ENCODE measurements at places on chromosomes 1 and 21.

DNA sequence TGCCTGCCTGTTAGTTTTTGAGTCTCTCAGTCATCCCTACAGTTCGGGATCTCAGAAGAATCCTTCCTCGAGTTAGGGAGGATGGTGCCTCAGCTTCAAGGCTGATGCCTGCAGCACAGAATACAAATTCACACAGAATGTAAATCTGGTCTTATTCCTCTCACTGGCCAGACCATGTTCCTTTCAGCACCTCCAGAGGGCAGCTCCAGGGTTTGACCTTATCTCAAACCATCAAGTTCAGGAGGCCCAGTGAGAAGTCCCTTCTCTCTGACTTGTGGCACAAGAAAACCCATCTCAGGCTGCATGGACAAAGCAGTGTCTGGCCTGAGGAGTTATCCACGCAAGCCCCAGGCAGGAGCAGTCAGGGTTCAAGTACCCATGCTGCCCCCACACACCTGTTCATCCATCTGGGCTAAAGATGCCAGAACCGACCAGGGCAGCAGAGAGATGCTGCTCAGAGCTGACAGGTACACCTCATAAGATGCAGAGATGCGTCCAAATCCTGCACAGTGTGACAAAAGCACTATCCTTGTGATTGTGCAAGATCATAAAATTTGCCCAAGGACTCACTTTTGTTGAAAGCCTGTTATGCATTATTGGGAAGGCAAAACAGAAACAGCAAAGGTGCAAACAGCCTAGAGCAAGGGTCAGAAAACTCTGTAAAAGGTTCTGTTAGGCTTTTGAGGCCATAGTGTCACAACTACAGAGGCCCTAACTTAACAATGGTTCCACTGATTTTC, 49.8 kb downstream of the BCAR3 start:
- no peak for DNase-seq

GRCh38 chr1:24990779-24991641, 60.9 kb upstream of the RUNX3 start:
- DNase-seq: no peak

GRCh38 chr1:110144366-110144765, 5.9 kb upstream of the SLC6A17 start:
- DNase-seq: no peak

DNA sequence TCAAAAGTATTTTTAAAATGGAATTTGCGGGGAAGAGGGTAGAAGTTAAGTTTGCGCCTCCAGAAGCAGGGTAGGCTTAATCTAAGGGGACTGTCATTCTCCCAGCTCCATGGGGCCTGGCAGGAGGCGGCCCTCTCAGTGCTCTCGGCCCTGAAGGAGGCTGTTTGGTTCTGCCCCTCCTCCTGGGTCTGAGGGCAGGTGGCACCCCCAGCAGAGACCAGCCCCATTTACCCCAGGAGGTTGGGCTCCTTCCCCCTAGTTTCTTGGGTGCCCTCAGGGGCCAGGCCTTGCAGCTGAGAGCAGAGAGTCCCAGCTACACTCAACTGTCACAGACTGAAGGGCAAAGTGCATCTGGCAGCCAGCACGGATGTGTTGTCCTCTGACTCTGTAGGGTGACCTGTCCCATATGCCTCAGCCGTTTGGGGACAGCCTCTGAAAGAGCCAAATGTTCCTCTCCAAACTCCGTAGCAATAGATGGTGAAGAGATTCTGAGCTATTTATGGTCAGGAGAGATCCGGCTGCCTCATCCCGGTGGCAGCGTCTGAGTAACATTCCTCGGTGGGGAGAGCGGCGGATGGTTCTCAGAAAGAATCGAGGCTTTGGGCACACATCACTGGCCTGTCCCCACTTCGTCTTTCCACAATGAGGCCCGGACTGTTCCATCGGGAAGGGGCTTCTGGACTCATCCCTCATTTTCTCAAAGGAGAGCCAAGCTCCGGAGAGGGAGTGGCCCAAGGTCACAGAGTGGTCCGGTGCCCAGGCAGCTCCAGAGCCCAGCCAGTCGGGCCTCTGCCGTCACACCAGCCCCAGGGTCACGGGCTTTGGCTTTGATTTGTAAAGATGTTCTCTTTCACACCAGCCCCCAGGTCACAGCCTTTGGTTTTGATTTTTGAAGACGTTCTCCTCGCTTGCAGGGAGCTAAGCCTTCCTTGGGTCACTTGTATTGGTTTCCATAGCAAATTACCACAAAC, 424.2 kb upstream of the VAMP3 start:
- no peak for DNase-seq

- DNase-seq: no peak
Observed at GRCh38 chr1:7012461-7012924, 227.2 kb downstream of the CAMTA1 start.

DNA sequence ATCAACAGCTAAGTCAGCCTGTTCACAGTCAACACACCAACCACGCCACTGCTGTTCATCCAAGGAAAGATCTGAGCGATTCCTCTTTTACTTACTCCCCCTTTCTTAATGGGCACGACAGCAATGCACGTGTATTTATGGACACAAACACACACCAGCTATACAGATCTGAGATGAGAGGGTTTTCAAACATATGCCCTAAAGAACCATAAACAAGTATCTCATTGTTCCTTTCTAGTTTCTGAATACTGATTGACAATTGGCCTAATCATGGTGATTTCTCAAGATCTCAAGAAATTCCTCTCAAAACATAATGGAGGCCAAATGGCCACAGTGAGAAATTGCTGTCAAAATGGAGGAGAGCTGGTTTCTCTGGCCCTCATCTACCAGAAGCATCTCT, 18.0 kb downstream of the TOR3A start:
- no peak for DNase-seq

- DNase-seq: no peak
Observed at GRCh38 chr1:206776229-206776628, 3.9 kb upstream of the IL10 start.

DNA sequence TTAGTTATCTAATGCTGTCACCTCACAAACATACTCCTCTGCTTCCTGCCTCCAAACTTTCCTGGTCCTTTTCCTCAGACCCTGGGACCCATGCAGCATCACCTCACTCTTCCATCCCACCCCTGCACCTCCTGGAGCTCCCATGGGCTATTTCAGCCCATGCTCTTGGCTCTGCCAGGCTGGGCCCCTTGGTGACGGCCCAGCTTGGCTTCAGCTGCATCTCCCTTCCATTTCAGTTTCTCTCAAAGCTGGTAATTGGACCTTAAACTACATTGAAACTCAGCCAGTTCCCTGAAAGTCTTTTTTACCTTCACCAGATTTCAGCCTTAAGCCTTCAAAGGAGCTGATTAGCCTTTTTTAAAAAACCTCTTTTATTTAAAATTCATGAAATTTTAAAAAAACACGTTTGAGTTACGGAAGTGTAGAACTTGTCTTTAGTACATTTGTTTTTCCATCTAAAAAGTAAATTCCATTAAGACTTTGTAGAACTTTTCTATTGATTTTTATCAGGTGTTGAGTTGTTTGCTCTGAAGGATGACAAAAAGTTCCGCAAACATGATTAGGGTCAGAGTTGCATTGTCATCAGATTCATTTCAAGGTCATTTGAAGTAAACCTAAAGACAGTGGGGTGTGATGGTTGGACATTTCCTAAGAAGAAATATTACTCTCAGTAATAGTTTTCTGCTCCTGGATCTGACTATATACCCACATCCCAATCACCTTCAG, 33.5 kb downstream of the AGT start:
- DNase-seq: no peak

GRCh38 chr1:78854556-78854955, 152.0 kb downstream of the ADGRL4 start:
- no peak for DNase-seq

- DNase-seq: no peak
Observed at GRCh38 chr1:64231654-64232053, 28.2 kb downstream of the UBE2U start.

DNA sequence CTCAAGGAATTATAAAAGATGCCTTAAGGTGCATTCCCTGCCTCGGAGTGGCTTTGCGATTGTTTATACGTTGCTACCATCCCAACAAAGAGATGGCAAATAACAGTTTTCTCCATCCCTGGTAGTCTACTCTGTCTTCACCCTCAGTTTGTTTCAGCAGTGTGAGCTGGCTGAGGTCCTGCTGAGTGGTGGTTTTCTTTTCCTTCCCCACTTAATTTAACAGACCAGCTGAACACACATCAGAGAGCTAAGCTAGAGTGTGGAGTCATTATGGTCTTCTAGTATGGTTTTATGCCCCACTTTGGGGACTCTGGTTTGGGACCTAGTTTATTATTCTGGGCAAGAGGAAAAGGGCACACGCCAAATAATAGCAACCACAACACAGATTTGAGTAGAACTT, 2.2 kb downstream of the PIGV start:
- DNase-seq: no peak

GRCh38 chr1:11068600-11069473, 9.0 kb upstream of the SRM start:
- no peak for DNase-seq

GRCh38 chr1:15835205-15835740, 12.2 kb upstream of the SPEN start:
- no peak for DNase-seq

- no peak for DNase-seq
Observed at GRCh38 chr1:116347696-116348095, 25.3 kb upstream of the ATP1A1 start.

DNA sequence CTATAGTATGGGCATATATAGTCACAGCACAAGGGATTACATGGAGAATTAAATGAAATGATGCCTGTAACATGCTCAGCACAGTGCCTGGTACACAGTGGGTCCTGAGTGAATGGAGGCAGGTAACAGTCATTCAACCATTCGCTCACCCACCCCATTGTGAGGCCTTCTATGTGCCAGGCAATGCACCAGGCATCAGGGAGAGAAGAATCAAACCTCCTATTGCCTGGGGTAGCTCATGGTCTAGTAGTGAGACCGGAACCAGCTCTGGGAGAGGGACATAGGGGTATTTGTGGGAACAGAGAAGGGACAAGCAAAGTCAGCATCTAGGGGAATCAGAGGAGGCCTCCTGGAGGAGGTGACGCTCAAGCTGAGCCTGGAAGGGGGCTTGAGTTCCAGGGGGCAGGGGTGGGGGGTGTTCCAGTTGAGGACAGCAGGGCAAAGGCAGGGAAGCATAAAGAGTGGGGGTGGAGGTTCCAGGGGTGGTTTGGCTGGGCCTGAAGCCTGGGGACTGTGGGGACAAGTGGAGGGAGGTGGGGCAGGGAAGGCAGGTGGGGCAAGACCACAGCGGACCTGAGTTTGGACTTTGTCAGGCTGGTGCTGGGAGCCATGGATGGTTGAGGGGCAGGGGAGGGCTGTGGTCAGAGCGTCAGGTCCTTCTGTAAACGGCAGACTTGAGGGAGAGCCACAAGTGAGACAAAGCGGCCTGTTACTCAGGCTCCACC, 591.6 kb downstream of the PTPRU start:
- no peak for DNase-seq

- no peak for DNase-seq
Observed at GRCh38 chr21:33247599-33247998, 17.9 kb downstream of the IFNAR2 start.

DNA sequence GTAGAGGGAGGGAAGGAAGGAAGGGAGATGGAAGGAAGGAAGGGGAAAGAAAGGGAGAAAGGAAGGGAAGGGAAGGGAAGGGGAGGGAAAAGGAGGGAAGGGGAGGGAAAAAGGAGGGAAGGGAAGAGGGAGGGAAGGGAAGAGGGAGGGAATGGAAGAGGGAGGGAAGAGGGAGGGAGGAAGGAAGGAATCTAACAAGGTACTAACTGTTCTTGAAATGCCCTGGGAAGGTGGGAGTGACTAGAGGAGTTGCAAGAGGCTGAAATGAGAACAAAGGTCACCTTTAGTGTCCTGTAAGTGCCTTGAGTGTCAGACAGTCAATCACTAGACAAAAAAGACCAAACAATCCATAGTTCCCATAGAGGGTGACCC, 2.3 kb upstream of the ATP2B4 start:
- no peak for DNase-seq

DNA sequence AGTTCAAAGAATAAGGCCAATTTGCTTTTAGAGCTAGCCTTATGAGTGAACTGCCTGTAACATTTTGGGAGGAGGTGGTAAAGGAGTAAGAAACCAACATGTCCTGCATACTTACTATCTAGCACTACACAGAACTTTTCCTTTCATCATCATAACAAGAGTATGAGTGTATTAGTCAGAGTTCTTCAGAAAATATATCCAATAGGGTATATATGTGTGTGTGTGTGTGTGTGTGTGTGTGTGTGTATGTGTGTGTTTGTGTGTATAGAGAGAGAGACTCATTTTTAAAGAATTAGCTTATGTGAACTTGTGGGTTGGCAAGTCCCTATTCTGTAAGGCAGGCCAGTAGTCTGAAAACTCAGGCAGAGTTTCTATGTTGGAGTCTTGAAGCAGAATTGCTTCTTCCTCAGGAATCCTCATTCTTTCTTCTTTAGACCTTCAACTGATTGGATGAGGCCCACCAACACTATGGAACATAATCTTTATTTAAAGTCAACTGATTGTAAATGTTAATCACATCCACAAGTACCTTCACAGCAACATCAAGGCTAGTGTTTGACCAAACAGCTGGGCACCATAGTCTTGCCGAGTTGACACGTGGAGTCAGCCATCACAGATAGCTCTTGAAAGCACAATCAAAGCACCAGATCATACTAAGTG, 121.9 kb downstream of the CYYR1 start:
- DNase-seq: no peak

DNA sequence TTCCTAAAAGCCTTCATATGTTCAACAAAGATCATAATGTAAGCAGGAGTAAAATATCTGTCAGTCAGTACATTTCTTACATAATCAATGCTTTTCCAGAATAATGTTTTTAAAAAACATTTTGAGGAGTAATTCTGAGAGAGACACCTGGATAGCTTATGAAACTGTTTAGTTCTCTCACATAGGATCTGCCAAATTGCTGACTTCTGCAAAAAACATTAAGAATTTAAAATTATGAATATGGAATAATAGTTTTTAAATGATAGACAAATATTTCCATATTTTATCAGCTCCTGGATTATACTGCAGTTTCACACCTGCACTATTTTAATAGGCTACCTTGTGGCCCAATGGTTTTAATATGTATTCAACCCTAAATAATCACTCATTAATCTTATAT, 142.7 kb upstream of the RUNX1 start:
- DNase-seq: no peak

- DNase-seq: peak; percentile 50
Observed at GRCh38 chr1:47179017-47179987, 10.5 kb downstream of the PDZK1IP1 start.

DNA sequence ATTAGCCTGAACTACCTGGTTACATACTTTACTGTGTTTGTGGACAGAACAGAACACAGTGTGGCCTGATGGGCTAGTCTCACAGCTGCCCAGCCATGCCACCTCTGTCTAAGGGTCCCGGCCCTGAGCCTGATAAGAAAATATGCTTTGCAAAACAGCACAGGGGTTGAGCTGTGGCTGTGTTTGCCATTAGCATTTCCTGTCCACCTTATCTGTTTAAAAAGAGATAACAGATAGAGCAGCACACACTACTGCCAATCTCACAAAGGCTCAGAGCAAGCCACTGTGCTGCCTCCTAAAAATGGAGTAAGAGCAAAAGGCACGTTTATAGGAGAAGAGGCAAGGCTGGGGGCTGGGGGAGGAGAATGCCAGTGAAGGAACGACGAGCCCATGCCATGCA, 95.0 kb downstream of the SUSD4 start:
- no peak for DNase-seq

- DNase-seq: no peak
Observed at GRCh38 chr1:50232336-50232735, 123.6 kb downstream of the ELAVL4 start.

Measured in stimulated activated CD8-positive, alpha-beta memory T cell treated with anti-CD3 and anti-CD28 coated beads, Interleukin-7, amount 100 ng/mL, for 1 hour (primary cell).